ENCODE measurements at places on chromosomes 12 and 14. TPM values are rescaled to one million over a fixed set of nuclear protein-coding genes. Genes with fewer than 3 reads are reported as not detected.

- DNase-seq, result peak; percentile 21
Observed at GRCh38 chr14:54737132-54737711, 165.4 kb downstream of the GCH1 start.

- peak; percentile 77 for DNase-seq
Observed at GRCh38 chr12:113088971-113089756, 32.6 kb downstream of the DTX1 start.

- DNase-seq, result no peak
Observed at GRCh38 chr14:99030454-99030853, 241.5 kb downstream of the BCL11B start.

REP15 gene
- not detected for total RNA-seq

DNA sequence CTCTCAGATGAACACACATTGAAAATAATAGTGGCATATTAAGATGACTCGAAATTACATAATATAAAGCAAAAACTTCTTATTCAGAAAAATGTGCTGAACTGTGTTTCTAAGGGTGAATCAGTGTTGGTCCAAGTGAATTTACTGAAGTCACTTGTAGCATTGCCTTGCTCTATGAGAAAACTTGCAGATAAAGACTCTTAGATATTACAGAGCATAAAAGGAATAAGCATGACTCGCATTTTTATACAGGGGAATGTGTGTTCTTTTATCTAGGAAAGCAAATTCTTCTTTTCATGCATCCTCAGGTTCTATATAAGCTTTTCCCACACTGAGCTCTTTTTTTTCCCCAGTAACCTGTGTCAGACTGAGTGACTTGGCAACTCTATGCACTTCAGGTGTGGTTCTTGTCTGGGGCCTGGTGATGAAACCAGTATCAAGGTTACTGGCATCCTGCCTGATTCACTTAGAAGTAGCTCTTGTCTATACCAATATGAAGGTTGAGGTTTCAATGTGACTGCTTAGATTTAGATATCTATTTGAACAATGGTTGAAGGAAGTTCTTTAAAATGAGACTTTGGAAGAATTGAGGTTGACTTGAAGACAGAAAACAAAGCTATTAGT, 76.1 kb downstream of the OTOGL start:
- no peak for DNase-seq

GRCh38 chr12:93689076-93689834, 12.1 kb downstream of the CRADD start:
- DNase-seq, result no peak

CTSG gene
- 0.35 TPM for total RNA-seq

ADGRD1 gene
- 1.8 TPM for total RNA-seq

DNA sequence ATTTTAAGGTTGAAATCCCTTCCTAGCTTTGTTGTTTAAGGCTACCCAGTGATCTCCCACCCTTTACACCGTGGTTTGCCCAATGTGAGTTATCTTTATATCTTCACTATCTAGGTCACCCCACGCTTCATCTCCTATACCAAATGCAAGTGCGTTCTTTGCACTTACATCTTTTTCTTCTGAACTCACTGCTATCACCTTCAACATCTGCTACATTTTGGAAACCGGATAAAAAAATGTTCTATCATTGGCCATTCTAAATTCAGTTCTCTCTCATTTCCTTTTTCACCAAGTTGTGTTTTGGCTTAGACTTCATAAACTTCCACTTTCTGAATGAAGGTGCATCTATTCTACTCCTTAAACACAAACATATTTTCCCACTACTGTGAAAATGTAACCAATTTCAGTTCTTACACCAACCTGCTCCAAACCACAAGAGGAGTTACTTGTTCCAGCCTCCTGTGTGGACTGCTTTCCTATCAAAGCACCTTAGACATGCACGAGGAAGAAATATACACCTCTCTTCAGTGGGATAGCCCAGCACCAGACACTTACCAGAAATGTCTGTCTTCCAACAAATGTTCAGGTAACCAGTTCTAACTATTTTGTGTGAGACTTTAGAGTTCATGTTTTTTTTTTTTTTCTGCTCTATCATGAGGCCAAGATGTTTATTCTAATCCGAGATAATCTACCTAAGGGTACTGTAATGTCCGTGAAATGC, 21.9 kb downstream of the CLEC9A start:
- no peak for DNase-seq

DNA sequence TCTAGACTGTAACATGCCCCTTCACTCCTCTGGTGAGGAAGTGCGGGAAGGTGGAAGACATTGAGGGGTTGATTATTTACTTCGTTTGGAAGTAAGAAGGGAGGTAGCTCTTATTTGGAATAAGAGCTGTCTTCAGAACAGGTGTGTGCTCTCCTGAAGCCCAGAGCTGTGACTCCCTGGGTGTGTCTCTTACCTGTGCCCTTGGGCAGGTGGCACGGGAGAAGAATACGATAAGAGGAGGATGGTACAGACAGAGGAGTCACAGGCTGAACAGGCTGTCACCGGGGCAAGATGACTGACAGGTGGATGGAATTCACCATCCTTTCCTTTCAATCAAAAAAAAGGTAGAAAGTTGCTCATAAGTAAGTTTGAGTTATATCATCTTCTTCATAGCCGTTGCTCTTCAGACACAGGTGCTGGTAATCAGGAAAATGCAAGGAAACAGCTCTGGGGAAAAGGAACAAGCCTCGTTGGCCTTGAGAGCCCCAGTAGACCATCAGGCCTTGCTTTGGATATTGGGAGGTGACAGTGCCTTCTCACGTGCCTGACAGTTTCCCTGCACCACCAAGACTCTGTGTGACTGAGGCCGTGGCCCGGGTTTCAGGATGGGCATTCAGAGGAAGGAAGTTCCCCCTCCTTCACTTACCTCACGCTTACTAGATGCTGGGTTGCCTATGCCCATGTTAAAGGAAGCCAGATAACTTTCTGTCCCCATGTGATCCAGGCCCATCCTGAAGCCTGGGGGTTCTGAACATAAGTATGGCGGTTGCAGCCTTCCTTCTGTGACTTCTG, 120.4 kb downstream of the ETV6 start:
- no peak for DNase-seq

DNA sequence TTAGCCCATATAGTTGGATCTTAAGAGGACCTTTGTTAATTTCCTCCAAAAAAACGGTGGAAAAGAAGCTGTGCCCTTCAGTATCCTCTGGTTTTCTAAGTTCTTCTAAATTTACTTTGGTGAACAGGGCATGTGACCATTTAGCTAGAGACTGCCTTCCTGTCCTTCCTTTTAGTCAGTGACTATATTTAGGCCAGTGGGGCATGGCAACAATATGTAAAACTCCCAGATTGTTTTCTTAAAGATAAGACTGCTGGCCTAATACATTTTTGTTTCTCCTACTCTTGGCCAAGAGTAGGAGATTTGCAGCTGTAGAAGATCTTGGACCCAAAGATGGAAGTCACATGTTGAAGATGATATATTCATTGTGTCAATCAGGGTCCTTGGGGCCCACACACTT, 325.1 kb upstream of the DCN start:
- no peak for DNase-seq

CARMIL3 gene
- 0.91 TPM for total RNA-seq

SMIM41 gene
- not detected for total RNA-seq

DNA sequence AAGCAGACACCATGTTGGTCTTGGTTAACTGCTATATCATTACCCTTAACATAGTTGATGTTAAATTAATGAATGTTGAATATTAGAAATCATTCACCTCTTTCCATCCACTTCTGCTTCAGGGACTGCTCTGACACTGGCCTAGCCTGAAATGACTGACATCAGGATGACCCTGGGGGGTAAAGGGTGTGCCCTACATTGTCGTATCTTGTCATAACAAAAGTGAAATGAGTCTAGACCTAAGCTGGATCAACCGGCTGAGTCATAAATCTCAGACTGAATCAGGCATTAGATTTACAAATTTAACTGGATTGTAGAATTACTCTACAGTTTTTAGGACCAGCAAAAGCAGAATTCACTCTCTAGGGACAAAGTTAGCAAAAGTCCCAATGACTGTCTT, 35.3 kb downstream of the KICS2 start:
- peak; percentile 27 for DNase-seq

DNA sequence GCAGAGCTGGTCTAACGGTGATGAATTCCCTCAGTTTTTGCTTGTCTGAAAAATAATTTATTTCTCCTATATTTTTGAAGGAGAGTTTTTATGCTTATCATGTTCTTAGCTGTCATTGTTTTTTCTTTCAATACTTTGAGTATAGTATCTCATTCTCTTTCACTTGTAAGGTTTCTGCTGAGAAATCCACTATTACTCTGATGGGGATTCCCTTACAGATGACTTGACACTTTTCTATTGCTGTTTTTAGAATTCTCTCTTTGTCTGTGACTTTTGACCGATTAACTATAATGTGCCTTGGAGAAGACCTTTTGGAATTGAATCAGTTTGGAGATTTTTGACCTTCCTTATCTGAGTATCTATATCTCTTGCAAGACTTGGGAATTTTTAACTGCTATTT, 139.6 kb downstream of the PRKD1 start:
- DNase-seq, result no peak

DNA sequence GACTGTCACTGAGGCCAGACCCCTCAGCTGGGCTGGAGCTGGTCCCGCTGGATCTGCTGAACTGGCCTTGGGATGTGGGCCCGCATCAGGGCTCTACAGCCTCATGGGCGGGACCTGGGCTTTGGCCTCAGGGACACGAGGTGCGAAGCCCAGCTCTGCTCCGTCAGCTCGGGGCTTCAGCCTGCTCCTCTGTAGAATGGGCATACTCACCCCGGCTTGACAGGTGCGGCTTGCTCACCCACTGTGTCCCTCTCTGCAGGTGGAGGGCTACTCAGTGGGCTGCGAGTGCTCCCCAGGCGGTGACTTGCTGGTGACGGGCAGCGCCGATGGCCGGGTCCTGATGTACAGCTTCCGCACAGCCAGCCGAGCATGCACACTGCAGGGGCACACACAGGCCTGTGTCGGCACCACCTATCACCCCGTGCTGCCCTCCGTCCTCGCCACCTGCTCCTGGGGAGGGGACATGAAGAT, 57.6 kb downstream of the BEGAIN start:
- no peak for DNase-seq

DNA sequence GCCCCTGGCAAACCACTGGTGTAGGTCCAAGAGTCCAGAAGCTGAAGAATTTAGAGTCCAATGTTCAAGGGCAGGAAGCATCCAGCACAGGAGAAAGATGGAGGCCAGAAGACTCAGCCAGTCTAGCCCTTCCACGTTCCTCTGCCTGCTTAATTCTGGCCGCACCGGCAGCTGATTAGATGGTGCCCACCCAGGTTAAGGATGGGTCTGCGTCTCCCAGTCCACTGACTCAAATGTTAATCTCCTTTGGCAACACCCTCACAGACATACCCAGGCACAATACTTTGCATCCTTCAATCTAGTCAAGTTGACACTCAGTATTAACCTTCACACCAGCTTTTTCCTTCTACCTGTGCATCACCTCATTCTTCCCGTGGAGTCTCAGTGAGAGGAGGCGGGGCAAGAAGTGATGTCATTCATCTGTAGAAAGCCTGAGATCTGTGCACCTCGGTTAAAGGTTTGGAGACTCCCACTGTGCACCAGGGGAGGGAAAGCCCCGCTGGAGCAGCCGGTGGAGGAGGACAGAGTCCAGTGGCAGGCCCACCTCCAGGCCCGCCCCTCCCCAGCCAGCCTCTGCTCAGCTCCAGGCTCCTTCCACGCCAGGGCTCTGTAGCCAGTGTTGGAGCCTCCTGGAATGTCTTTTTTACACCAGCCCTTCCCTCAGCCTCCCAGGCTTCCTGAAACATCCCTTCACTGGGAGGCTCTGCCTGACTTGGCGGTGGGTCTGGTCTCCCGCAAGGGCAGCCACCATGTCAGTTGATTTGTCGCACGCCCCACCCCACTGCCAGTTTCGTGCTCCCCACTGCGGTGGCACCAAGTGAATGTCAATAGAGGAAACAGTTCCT, 80.1 kb upstream of the DYNC1H1 start:
- DNase-seq, result no peak

GRCh38 chr12:131003716-131004045, 50.0 kb downstream of the ADGRD1 start:
- no peak for DNase-seq

- DNase-seq, result no peak
Observed at GRCh38 chr12:110750784-110751461, 8.2 kb upstream of the PPP1CC start.

DNA sequence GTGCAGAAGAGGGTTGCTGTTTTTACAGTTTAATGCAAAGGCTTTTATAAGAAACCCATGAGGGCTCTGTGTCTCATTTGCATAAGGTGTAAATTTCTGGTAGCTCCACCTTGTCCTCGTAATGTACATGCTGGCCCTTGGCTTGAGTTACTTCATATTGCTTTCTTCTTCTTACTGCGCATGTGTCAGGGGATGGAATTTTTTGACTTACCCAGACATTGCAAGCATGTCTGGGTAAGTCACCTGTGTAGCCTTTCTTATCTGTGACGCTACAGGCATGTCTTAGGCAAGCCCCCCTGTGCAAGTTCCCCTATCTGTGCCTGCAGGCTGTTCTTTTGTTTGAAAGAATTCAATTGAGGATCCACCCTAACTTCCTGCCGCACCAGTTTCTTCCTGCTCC, 274.2 kb downstream of the ETNK1 start:
- DNase-seq, result no peak

GRCh38 chr14:29576927-29577326, 350.7 kb downstream of the PRKD1 start:
- DNase-seq, result no peak

DNA sequence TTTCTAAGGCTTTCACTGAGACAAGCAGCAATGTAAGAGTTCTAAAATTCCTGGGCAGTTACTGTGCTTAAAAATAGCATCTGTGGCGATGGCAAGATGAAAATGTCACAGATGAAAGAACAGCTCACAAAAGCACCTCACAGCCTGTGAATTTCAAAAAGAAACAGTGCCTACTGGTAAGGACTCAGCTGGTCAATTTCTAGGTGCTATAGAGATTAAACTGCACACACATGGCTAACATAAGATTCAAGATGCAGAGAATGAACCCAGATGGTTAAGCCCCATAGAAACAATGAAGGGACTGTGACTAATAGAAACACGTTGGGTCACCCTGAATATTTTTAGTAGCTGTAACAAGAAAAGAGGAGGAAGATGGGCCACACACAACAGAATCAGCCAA, 12.0 kb upstream of the IL26 start:
- no peak for DNase-seq

HAL gene
- 0.25 TPM for total RNA-seq

DNA sequence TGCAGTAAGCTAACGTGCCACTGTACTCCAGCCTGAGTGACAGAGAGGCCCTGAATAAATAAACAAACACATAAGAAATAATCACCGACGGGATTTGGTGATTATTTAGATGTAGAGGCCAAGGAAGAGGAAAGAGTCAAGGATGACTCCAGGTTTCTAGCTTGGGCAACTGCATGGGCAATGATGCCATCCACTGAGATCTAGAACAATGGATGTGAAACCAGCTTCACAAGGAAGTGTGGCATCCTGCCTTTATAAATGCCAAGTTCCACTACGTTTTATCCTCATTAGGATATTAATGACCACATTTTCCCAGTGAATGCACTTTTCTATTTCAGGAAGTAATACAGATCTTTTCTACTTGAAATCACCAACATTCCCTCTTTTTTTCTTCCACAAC, 10.9 kb upstream of the PTGER2 start:
- no peak for DNase-seq

KRT6C gene
- not detected for total RNA-seq

GRCh38 chr14:105314287-105315200, at the start of gene PACS2:
Gene PACS2, plus strand, starts transcription at chr14:105314748. Its CDS starts 171 bp downstream, at chr14:105314919.
- DNase-seq, result peak; percentile 86

Measured in activated CD4-positive, alpha-beta T cell treated with anti-CD3 and anti-CD28 coated beads for 36 hours (primary cell).